ENCODE measurements at places on chromosomes 16 and 17.

- DNase-seq, result no peak
Observed at GRCh38 chr17:70049801-70050591, 25.0 kb upstream of the KCNJ16 start.

DNA sequence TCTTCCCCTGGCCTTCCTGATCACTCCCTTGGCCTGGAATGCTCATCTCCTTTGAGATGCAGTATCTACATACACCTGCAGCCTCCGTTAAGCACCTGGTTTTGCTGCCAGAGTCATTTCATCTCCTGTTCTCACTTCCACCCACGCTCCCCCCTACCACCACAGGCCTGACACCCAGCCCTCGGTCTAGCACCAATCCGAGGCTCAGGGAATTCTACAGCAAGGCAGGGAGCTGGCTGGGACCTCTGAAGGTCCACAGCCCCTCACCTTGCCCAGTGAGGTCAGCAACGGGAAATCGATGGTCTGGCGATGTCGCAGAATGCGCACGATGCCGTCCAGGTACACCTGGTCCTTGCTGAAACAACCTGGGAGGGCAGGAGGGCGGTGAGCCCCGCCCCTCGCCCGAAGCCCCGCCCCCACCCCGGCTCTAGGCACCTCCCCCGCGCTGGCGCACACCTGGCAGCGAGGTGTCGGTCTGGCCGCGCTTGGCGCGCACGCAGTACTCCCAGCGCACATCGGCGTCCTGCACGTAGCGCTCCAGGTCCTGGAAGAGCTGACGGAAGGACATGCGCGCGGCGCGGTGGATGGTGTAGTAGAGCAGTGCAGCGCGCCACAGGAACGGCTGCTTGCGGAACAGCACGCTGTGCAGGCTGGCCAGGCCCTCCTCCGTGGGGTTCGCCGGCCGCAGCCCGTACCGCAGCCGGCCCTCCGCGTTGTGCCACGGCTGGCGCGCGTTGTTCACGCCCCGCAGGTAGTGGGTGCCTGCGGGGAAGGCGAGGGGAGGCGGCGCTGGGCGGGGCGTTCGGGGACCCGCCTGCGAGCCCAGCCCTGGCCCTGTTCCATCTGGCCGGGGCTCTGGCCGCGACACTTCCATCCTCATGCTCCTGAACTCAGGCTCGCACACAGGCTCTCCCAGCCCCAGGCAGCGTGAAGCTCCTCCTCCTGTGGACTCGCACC is 5.7 kb downstream of the MATCAP1 start:
- no peak for DNase-seq

GRCh38 chr17:57002904-57003303 is 25.0 kb downstream of the SCPEP1 start:
- no peak for DNase-seq

DNA sequence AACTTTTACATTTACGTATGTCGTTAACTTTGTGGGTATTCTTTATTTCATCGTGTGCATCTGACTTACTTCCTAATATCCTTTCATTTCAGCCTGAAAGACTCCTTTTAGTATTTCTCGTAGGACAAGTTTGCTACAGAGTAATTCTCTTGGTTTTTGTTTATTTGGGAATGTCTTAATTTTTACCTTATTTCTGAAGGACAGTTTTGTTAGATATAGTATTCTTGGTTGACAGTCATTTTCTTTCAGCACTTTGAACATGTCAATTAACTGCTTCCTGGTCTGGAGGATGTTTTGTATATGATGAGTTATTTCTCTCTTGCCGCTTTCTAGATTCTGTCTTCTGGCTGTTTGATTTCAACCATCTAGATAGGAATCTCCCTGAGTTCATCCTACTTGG is 109.2 kb upstream of the NACA2 start:
- no peak for DNase-seq

DNA sequence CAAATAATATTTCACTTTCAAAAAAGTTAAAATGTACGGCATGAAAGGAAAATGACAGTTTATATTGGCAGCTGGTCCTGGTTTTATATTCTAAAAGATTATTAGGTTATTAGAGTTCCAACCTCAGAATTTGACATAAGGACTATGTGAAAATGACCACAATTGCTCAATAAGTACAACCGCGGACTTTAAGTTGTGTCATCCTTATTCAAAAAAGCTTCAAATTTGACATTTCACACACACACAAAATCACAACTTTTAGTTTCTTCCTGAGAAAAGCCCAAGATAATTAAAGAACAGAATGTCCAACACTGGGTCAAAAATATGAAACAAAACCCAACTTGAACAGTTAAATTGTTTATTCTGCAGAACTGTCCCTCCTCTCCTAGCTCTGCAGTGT is 133.2 kb upstream of the AXIN2 start:
- no peak for DNase-seq

DNA sequence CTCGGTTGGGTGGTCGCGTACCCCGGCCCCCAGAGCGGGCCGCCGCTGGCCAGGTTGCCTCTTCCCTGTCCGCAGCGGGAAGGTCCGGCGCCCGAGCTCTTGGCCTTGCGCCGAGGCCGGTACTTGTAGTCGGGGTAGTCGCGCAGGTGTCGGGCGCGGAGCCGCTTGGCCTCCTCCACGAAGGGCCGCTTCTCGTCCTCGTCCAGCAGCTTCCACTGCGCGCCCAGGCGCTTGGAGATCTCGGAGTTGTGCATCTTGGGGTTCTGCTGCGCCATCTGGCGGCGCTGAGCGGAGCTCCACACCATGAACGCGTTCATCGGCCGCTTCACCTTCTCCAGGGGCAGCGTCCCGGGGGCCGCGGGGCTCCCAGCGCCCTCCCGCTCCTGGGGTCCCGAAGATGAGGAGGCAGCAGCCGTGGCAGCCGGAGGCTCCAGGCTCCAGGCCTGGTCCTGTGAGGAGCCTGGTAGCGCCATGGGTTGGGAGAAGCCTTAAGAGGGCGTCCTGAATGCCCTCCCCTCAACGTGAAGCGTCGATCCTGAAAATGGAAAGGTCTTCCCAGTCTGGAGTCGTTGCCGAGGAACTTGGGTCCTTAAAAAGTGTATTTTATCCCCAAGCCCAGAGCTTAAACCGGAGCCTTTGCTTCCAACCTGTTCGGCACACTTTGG is 558 bp downstream of the SOX15 start:
- peak; percentile 62 for DNase-seq
